Tibial nerve (tissue), 4 donors: ENCODE measurements at places on chromosomes 12 and 14. TPM values are rescaled to one million over a fixed set of nuclear protein-coding genes. Genes with fewer than 3 reads are reported as not detected.

Gene POTEM
- not detected for total RNA-seq

- no peak overlapping the region for H3K4me3 ChIP-seq
- no peak overlapping the region for H3K27ac ChIP-seq
- no peaks in the 10 kb centered on the region for H3K4me1 ChIP-seq
- no peaks in the 10 kb centered on the region for H3K36me3 ChIP-seq
- DNase-seq: no peak
- H3K27me3 ChIP-seq: no peaks in the 10 kb centered on the region
Measured at GRCh38 chr12:64806593-64807460, 17.6 kb upstream of the TBC1D30 start.

- no peak for DNase-seq
- H3K4me3 ChIP-seq: no peak overlapping the region
- no peaks in the 10 kb centered on the region for H3K4me1 ChIP-seq
- no peaks in the 10 kb centered on the region for H3K36me3 ChIP-seq
- peaks cover 99% of the 10 kb centered on the region for H3K27me3 ChIP-seq
- H3K27ac ChIP-seq: no peak overlapping the region
Measured at GRCh38 chr12:114444422-114445279, 38.7 kb upstream of the TBX5 start.

DNA sequence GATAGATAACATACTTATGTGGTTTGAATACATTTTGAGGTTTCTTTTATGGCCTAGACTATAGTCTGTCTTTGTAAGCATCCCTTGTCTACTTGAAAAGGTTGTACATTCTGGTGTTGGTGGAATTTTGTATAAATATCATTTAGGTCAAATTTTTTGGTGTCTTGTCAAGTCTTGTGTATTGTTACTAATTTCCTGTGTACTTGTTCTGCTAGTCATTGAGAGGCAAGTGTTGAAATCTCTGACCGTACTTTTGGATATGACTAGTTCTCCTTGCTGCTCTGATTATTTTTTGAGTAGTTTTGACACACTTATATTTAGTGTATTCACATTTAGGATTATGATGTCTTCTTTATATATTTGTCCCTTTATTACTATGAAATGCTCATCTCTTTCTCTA lies 219.6 kb downstream of the CCDC91 start:
- no peak for DNase-seq
- H3K36me3 ChIP-seq: no peaks in the 10 kb centered on the region
- H3K4me1 ChIP-seq: no peaks in the 10 kb centered on the region
- no peaks in the 10 kb centered on the region for H3K27me3 ChIP-seq
- H3K4me3 ChIP-seq: no peak overlapping the region
